HFFc6 (cell line): ENCODE measurements at places on chromosomes 2 and 18. TPM values are rescaled to one million over a fixed set of nuclear protein-coding genes. Genes with fewer than 3 reads are reported as not detected.

DNA sequence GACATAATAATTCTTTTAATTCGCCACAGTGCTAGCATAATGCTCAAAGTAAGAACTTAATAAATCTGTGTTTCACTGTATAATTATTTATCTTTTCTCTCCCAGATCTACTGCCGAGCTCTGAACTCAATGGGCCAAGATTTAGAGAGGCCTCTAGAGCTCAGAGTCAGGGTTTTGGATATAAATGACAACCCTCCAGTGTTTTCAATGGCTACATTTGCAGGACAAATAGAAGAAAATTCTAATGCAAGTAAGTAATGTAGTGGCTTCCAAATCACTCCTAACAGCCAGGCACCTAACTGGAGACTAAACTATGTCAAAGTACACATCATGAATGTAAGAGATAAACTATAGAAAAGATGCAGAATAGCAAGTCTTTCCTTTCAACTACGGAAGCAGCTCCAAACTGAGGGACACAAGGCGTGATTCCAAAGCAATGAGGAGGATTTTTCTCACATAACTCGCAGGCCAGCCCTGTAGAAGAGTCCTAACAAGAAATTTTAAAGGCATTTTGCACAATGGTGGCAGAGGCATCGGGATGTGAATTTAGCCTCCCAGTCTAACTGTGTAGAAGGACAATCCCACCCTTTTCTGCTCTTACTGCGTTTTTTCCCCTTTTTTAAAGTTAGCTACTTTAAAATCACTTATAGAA lies 12.0 kb downstream of the DSG1 start:
- H3K36me3 ChIP-seq = no peaks in the 10 kb centered on the region
- no peaks in the 10 kb centered on the region for H3K27me3 ChIP-seq
- H3K4me1 ChIP-seq = no peaks in the 10 kb centered on the region
- H3K27ac ChIP-seq = no peak overlapping the region

DNA sequence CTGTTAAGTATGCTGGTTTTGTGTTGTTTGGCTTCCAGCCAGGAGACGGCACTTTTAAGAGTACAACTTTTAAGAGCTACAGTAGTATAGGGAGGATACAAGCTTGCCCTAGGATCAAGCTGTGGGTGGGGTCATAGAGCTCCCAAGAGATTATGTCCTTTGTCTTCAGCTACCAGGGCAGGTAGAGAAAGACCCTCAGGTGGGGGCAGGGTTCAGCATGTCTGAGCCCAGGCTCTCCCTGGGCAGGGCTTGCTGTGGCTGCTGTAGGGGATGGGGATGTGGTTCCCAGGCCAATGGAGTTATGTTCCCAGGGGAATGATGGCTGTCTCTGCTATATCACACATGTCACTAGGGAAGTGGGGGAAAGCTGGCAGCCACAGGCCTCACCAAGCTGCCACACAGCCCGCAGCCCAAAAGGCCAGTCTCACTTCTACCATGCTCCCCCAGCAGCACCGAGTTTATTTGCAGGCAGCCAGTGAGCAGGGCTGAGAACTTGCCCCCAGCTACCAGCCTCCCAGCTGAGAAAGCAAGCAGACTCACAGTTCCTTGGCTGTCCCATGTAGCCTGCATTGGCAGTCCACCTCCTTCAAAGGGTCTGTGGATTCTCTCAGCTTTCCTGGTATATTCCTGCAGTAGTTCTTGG lies 105.7 kb upstream of the ERBB4 start:
- H3K27me3 ChIP-seq = peaks cover 5% of the 10 kb centered on the region; the same call in 1 of the 2 replicates
- no peak overlapping the region for H3K4me3 ChIP-seq
- DNase-seq = no peak
- no peaks in the 10 kb centered on the region for H3K36me3 ChIP-seq
- peaks cover 24% of the 10 kb centered on the region for H3K4me1 ChIP-seq

The HAAO gene
- total RNA-seq = 0.46 TPM in 1 of 3 replicates, not detected in the others

DNA sequence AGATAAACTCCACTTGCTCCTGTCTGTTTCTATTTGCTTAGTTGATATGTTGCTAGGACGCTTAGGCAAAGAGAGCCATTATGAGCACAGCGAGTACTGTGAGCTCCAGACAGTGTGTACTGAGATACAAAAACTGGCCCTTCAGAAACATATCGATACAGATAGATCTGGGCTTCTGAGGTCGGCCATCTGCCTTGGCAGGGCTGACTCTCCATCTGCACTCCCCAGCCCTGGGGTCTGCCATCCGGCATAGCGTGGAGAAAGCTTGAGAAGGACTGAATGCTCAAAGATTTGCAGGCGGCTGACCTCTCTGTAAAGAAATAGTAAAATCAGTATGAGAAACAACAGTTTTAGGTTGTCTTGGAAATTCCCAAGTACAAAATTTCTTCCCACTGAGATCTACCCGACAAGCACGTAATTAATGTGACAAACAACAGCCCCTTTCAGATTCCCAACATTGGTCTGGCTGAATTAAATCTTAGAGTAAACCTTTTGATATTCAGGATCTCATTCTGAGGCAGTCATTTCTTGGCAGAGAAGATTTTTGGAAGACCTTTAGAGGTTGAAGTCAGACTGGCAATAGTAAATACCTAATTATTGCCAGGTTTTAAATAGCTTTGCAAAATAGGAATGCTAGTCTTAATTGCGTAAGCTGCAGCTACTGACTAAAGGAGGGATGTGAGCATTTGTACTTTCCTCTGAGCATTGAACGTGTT lies 127.4 kb downstream of the CHST9 start:
- no peaks in the 10 kb centered on the region for H3K4me1 ChIP-seq
- H3K36me3 ChIP-seq = no peaks in the 10 kb centered on the region
- H3K27ac ChIP-seq = no peak overlapping the region
- no peak overlapping the region for H3K4me3 ChIP-seq
- no peak for DNase-seq
- H3K27me3 ChIP-seq = no peaks in the 10 kb centered on the region

DNA sequence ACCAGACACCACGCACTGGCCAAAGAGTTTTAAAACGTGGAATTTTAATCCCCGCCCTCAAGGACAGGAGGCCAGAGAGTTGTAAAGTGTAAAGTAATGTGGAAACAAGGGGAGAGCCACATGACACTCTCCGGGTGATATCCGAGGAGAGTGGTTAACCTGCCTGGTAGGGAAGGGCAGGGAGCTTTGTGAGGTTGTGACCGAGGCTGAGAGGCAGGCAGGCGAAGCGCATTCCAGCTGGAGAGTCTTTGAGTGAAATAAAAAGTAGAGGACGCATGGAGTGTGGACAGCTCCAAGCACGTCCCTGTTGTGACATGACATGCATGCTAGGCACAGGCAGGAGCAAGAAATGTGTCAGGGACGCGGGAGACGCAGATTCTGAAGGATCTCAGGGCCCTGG lies 539.5 kb downstream of the RNF144A start:
- H3K36me3 ChIP-seq = no peaks in the 10 kb centered on the region
- H3K4me3 ChIP-seq = no peak overlapping the region
- H3K27me3 ChIP-seq = no peaks in the 10 kb centered on the region
- no peaks in the 10 kb centered on the region for H3K4me1 ChIP-seq
- H3K27ac ChIP-seq = no peak overlapping the region

DNA sequence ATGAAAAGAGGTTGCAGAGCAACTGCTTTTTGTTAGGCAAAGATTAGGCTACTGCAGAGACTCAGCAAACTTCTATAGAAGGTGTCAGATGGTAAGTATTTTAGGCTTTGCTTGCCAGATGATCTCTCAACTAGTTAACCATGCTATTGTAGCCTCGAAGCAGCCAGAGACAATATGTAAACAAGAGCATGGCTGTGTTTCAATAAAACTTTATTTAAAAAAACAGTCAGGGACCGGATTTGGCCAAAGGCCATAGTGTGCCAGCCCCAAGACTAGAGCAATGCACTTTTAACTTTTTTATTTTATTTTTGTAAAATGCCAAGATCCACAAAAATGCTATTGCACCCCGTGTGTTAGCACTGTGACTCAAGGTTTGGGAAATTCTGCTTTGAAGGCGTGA lies 1.4 kb downstream of the IL37 start:
- no peak for DNase-seq
- peaks cover 7% of the 10 kb centered on the region; the same call in 1 of the 2 replicates for H3K36me3 ChIP-seq
- H3K4me3 ChIP-seq = no peak overlapping the region
- H3K27ac ChIP-seq = no peak overlapping the region
- H3K4me1 ChIP-seq = no peaks in the 10 kb centered on the region
- H3K27me3 ChIP-seq = peaks cover 7% of the 10 kb centered on the region

The HTR2B gene
- total RNA-seq = 0.35 TPM in 1 of 3 replicates, not detected in the others
